OCI-M1 (cell line): ENCODE measurements at places on chromosomes 5 and 9.

DNA sequence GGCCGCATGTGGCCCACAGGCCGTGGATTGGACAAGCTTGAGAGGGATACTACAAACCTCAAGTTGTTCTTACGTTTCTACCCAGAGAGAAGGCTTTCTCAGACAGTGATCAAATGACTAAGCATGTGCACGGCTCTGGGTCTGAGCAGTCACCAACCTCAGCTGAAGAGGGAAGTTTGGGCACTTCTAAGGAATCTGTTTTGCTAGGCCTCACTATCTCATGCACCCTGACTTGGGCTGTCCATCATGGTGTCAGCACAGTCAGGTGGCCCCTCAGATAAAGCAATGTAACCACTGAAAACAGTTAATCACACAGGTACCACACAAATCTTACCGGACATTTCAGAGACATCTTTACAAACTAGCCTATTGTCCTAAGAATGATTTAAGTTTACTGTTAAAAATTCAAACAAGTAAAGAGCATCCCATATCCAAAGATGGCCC lies 24.6 kb downstream of the CSF2 start:
- peak; percentile 94 for DNase-seq

GRCh38 chr9:109558718-109559151 lies 60.6 kb upstream of the PTPN3 start:
- no peak for DNase-seq

DNA sequence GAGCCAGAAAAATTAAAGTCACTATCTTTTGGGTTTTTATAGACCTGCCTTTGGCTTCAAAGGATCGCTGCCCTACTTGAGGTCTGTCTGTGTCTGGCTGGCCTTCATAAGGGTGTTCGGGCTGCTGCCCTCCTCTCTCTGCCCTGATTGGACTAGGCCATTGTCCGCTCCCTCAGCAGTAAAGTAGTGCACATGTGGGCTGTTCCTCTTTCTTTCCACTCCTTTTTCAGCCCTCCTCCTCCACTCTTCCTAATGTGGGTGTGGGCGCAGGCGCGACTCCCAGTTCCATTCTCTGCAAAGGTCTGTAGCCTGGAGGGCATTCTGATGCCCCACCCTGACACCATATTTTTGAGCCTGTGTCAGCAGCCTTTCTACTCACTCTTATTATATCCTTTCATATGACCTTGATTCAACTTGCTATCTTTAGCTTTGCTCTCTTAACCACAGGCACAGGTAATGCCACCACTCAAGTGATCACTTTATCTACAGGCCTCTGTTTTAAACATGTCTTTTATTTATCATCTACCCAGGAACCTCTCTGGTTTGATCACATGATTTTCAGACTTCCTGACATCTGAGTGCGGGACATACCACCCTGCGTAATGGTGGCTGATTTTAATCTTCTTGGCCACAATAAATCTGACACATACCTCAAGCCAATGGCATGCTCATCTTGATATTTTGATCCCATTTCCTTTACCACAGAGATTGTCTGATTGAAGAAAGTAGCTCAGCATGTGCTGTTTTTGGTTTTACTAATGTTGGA lies 144.5 kb downstream of the AOPEP start:
- no peak for DNase-seq

- DNase-seq = peak; percentile 70
These were observed 637.7 kb downstream of the SEMA5A start for GRCh38 chr5:8908055-8908683.

- DNase-seq = no peak
These were observed 120.1 kb upstream of the LPCAT1 start for GRCh38 chr5:1643651-1644392.

- DNase-seq = no peak
These were observed 42.4 kb downstream of the EXD3 start for GRCh38 chr9:137380606-137381005.

GRCh38 chr9:137150617-137151457 lies 11.9 kb downstream of the GRIN1 start:
- DNase-seq = peak; percentile 98

DNA sequence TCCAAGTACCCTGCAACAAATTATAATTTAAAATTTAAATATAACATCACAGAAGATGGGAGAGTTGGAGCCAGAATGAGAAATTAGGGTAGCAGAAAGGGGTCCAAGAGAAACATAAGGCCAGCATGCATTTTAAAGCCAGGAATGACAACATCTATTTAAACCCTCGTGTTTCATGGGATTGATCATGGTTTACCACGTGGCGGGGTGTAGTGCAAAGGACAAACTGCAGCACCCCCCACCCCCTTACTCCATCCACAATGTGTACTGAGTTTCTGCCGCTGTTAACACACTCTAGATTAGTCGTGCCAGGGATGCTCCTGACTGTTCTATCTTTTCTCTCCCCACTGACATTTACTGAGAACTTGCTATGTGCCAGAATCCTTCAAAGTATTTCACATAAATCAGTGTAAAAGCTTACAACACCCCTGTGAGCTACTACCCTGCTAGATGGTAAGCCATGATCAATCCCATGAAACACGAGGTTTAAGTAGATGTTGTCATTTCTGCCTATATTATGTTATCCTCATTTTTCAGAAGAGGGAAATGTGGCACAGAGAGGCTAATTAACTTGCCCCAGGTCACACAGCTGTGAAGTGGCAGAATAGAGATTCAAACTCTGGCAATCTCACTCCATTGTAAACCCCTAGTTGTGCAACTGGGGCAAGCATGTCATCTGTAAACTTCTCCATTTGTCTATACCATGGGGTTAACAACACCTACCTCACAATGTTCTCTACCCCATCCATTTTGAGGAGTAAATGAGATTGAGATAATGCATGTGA lies 136.3 kb downstream of the ENTREP1 start:
- no peak for DNase-seq

DNA sequence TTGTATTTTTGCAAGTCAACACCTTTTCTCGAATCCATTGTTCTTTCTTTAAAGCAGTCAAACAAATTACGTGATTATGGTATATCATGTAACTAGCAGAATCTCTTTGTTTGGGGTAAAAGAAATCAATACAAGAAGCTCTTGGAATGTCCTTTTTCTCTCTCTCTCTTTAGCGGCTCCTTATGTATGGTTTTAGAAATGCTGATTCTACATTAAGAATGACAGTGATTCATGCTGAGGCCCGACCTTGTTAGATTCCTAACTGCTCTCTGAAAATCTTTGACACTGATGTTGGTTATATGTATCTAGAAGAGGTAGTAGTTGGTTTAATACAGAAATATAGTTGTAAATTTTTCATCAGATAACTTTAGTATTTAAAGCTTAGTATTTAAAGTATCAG lies 76.4 kb downstream of the SNX24 start:
- DNase-seq = no peak

DNA sequence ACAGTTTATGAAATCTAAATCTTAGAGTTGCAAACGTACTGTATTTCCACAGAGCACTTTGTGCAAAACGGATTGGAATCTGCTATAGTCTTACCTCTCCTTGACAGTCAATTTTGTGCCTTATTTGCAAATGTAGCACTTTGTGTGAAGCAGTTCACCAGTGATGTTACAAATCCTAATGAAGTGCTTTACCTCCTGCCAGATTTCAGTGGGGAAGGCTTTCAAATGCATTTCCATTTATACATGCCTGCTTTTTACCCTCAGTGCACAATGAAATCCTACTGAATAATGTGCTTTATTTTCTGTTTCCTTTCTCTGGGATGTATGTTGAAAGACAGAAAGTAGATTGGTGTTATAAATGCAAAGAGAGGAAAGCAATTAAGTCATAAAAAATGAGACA lies 2141.6 kb upstream of the C9orf72 start:
- no peak for DNase-seq
